LoVo (cell line): ENCODE measurements at places on chromosomes 2 and 18.

- DNase-seq = no peak
Observed at GRCh38 chr2:240507778-240508251, 50.0 kb downstream of the ANKMY1 start.

DNA sequence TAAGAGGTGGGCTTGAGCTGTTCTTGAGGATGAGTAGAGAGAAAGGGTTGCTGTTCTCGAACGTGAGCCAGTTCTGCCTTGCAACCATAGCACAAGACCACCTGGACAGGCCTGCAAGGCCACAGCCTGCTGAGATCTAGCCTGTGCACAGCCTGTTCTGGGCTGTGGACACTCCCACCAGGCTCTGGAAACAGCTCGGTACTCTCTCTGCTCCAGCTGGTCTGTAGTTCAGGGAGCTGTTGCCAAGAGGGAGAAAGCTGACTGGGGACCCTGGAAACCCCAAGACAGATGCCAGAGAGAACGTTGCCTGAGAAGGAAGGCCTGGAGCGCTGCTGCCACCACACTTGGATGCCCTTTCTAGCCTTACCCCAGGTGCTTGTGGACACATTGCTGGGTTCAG, 69.8 kb downstream of the CTIF start:
- DNase-seq = no peak

- no peak for DNase-seq
Observed at GRCh38 chr18:35816003-35816402, 156.5 kb upstream of the RMP24 start.

DNA sequence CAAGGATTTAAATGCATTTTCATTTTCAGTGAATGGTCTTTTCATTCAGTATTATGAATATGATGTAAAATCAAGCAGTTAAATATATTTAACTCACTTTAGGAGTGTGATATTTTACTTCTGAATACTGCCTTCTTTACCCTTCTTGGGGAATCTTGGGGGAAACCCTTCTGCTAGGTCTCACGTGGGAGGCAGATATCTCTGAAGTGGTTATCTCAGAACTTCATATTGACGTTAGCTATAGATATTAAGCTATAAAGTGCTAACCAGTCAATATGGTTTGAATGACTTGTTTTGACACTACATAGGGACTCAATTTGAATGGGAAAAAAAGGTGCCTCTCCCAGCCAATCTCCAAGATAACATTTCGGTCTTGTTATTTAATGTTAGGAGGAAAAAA, 9.8 kb downstream of the REL start:
- no peak for DNase-seq

GRCh38 chr2:169756342-169756741, 22.7 kb downstream of the KLHL23 start:
- DNase-seq = no peak

DNA sequence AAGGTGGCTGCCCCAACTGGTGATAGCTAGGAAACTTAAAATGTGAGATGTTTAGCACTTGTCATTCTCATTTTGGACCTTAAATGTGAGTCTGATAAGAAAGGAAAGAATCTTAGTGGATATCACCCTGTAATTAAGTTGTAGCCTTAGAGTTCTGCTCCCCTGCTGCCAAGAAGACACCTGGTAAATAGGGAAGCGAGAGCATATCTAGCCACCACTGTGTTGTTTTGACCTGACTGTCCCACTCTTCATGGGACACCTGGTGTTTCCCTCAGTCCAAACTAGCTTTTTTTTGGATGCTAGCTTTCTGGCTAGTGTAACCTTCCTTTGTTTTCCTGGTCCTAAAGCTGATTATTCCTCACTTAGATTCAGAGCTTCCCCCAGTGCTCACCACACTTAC, 357.6 kb downstream of the RAD51AP2 start:
- DNase-seq = no peak

DNA sequence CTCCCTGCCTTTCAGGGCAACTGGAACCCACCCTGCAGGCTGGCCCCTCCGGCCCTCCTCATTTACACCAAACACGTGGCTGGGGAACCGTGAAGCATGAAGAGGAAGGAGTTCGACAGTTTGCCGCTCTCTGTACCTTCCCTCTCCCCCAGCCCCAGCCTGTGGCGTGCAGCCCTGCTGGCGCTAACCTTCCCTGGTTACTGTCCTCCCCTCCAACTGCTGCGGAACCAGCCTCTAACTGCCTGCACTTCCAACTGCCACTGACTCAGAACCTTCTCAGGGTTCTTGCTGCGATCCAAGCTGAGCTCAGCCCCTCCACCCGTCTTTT, 19.2 kb upstream of the GNAL start:
- DNase-seq = no peak

DNA sequence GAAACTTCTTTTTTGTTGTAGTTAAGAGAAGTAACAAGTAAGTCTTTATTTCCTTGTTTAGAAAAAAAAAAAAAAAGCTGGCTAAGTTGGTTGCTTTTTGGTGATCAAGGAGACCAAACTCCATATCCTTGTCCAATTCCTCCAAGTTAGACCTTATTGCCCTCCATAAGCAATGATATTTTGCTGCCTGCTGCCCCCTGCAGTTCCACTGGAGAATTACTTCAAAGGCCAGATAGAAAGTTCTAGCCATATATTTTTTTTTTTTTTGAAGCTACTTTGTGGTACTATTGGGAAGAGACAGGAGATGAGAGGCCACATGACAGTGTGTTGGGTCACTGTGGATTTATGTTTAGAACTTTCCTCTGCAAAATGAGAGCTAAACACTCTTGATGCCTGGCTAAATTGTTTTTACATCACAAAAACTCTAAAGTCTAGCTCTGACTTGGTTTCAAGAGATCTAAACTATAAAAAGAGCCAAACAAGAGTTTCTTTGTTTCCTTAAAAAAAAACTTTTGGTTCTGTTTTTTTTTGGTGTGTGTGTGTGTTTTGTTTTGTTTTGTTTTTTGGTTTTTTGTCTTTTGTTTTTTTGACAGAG, 80.7 kb upstream of the RASGRP3 start:
- DNase-seq = peak; percentile 14

DNA sequence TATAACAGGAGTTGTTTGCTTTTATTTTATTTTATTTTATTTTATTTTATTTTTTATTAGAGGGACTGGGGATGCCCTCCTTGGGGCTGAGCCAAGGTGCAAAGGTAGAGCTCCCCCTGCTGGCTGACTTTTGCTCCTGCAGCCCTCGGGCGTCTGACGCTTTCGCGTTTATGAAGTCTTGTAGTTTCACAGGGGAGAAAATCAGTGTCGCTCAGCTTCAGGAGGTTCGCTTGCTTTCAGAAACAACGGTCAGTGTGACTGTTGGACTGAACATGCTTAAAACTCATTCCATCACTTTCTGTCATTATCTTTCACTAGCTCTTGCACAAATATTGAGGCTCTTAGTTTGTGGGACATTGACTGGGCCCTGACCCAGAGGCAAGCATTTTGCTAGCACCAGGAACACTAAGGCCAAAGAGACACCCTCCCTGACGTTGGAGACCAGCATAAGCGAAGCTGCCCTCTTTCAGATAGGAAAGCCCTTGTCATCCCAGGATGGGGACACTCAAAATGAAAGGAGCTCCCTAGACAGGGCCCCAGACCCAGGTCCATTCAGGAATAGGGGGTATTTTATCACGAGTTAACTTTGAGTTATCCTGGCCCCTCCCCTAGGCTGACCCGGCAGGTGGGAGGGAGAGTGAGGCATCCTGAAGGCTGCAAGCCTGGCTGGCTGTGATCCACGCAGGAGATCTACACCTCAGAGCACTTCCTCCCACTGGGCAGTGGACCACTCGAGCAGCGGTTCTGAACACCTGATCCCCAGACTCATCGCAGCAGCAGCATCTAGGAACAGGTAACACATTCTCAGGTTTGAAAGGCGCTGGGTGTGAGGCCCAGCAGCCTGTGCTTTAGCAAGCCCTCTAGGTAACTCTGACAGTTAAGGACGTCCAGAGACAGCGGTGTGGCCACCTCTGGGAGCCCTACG, 34.4 kb downstream of the LGALSL start:
- peak; percentile 67 for DNase-seq

- no peak for DNase-seq
Observed at GRCh38 chr2:220154304-220154703, 526.9 kb downstream of the SLC4A3 start.

DNA sequence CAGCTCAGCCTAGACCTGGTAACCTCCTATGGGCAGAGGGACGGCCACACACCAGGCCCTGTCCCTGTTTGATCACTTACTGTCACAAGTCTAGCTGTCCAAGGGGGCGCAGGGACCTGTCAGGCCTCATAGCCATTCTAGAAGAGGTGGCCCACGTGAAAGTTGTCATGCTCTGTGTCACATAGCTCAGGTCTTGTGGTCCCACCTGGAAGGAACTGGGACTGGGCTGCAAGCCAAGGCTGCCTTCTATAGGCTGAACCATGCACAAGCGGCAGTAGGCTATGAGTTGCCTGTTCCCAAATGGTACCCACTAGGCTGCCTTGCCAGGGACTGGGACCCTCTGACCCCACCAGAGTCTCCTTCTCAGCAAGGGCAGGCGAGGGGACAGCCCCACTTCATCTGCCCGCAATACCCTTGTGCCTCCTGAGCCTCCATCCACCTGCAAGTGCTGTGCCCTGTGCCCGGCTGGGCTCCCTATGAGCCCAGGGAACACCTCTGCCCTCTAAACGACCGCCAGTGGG, 177.5 kb downstream of the ANAPC1 start:
- no peak for DNase-seq

- no peak for DNase-seq
Observed at GRCh38 chr18:76958692-76959341, 136.5 kb downstream of the ZNF236 start.

GRCh38 chr2:1741851-1742250, 2.5 kb downstream of the PXDN start:
- no peak for DNase-seq

GRCh38 chr18:74836296-74837139, 238.8 kb downstream of the ZNF407 start:
- DNase-seq = no peak

- DNase-seq = no peak
Observed at GRCh38 chr2:112750560-112750843, 13.9 kb downstream of the CKAP2L start.

- no peak for DNase-seq
Observed at GRCh38 chr2:128717758-128718710, 399.4 kb upstream of the HS6ST1 start.

- DNase-seq = no peak
Observed at GRCh38 chr2:176637142-176637485, 367.9 kb downstream of the MTX2 start.
